ENCODE measurements at places on chromosomes 12 and 14.
A peak's percentile ranks its signal among the peaks of the same experiment; 100 is the strongest.

DNA sequence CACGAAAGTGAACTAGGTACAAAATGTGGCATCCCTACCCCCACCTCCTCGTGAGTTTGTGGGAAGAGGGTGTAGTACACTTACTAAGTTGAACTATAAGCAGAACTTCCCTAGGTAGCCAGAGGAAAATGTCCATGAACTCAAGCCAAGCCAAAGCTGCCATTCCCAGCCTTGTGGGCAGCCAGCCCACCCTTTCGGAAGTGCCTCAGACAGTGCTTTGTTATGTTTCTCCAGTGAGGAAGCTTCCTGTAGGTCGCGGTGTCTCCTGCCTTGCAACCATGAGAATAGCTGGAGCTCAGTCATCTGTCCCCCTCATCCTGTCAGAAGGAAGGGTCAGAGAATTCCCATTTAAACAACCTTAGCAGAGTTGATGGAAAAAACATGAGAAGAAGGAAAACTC is 266.9 kb downstream of the DUSP6 start:
- DNase-seq = no peak

DNA sequence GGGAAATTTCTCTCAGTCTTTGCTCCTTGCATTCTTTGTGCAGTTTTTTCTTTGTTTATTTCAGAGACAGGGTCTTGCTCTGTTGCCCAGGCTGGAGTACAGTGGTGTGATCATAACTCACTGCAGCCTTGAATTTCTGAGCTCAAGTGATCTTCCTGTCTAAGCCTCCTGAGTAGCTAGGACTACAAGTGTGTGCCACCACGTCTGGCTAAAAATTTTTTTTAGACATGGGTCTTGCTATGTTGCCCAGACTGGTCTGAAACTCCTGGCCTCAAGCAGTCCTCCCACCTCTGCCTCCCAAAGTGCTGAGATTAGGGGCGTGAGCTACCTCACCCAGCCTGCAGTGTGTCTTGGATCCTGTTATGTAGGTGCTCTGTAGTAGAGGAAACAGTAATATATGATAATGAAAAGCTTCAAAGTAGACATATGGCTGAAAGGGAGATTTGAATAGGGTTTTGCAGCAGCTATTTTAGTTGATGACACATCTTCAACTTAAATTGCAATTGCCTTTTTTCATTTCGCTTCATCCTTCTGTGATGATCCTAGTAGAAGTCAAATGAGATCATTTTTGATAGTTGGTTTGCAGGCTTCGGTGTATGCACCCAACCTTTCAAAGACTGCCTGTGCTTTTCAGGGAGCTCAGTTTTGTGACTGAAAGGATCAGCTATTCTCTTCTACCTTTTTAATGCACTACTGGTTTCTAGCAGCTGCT is 75.4 kb downstream of the FUT8 start:
- no peak for DNase-seq

- DNase-seq = peak; percentile 59
Measured at GRCh38 chr14:51014086-51014485, 69.8 kb upstream of the PYGL start.

GRCh38 chr12:19390051-19390598 is 49.2 kb upstream of the AEBP2 start:
- DNase-seq = no peak

GRCh38 chr12:53564941-53565340 is 57.7 kb upstream of the NPFF start:
- DNase-seq = no peak

- DNase-seq = no peak
Measured at GRCh38 chr12:64521833-64522232, 69.9 kb downstream of the TBK1 start.

GRCh38 chr12:28877854-28878253 is 271.2 kb upstream of the FAR2 start:
- no peak for DNase-seq

GRCh38 chr12:132352896-132353800 is 23.8 kb upstream of the GALNT9 start:
- DNase-seq = peak; percentile 67

- DNase-seq = no peak
Measured at GRCh38 chr12:53990311-53991076, 5.5 kb downstream of the HOXC10 start.
